ENCODE measurements at places on chromosomes 13 and 19.

GRCh38 chr19:14073261-14073924 lies 807 bp downstream of the MISP3 start:
- H3K36me3 ChIP-seq = no peaks in the 10 kb centered on the region
- peaks cover 12% of the 10 kb centered on the region for H3K27me3 ChIP-seq
- DNase-seq = no peak
- peak overlapping the region; percentile 50 for H3K4me3 ChIP-seq
- peaks cover 33% of the 10 kb centered on the region for H3K4me1 ChIP-seq

- no peak for DNase-seq
- peaks cover 6% of the 10 kb centered on the region for H3K4me1 ChIP-seq
- H3K27ac ChIP-seq = no peak overlapping the region
Observed at GRCh38 chr19:871446-872265, 12.2 kb downstream of the CFD start.

DNA sequence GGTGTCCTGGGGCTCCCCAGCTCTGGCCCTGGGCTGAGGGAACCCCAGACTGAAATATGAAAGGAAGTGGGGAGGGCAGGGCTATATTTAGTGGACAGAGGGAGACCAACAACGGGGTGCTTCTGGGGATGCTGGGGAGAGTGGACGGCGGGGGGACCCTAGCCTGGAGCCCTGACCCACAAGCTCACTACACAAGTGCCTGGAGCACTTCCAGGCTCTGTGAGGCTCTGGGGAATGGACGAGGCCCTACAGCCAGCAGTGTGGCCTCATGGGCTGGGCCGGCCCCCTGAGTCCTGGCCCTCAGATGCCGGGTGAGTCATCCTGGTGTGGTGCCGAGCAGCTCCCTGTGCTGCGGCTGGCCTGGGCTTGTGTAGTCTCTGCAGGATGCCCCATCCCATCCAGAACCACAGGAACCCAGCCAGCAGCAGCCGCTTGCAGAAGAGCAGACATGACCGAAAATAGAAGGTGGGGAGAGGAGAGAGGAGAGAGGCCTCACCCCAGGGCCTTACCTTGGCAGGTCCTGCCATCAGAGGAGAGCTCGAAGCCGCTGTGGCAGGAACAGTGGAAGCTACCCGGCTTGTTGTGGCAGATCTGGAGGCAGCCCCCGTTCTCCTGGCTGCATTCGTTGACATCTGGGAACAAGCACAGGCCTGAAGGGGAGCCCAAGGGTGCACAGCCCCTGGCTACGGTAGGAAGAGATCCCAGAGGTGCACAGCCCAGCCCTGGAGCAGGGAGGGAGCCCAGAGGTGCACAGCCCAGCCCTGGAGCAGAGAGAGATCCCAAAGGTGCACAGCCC lies 26.1 kb downstream of the GAS6 start:
- H3K4me1 ChIP-seq = no peaks in the 10 kb centered on the region
- no peaks in the 10 kb centered on the region for H3K36me3 ChIP-seq
- no peak for DNase-seq
- no peaks in the 10 kb centered on the region for H3K27me3 ChIP-seq

DNA sequence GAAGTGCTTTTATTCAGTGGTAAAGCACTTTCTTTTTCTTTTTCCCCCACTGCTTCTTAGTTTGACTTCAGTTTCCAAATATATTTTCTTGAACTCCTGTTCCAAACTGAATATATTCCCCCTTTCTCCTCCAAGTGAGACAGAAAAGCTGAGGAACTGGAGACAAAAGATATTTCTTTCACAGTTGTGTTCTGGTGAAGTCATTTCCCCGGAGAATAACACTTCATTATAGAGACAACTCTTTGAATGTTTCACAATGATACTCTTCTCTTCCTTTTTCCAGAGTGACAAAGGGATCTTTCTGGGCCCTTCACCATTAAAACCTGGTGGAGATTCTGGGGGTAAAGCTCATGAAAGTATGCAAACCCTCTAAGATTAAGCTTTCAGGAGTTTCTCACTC lies 860.8 kb upstream of the SLITRK5 start:
- H3K4me1 ChIP-seq = no peaks in the 10 kb centered on the region
- no peak for DNase-seq
- H3K27me3 ChIP-seq = no peaks in the 10 kb centered on the region
- H3K4me3 ChIP-seq = no peak overlapping the region

DNA sequence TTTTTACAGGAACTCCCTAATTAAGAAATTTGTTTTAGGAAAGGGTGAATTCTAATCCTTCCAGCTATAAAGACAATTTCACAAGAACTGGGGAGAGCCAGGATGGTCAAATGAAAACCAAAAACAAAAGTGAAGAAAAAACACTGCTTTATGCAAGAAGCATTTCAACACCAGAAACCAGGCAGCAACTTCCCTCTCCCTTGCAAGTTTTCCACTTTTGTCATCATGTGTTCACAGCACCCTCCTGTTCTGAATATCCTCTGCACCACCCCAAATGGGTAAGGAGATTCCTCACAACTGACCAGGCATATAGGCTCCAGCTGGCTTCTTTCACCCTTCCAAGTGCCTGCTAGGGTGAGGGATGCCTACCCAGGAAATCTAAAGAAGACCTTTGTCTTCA lies 328.1 kb downstream of the TBC1D4 start:
- H3K4me1 ChIP-seq = no peaks in the 10 kb centered on the region
- H3K36me3 ChIP-seq = no peaks in the 10 kb centered on the region
- DNase-seq = no peak

- H3K36me3 ChIP-seq = no peaks in the 10 kb centered on the region
- peaks cover 4% of the 10 kb centered on the region for H3K4me1 ChIP-seq
- no peaks in the 10 kb centered on the region for H3K27me3 ChIP-seq
- no peak for DNase-seq
- no peak overlapping the region for H3K4me3 ChIP-seq
Observed at GRCh38 chr13:46662690-46663089, 109.7 kb downstream of the LRCH1 start.

GRCh38 chr13:105763851-105764250 lies 771.6 kb downstream of the EFNB2 start:
- DNase-seq = no peak
- H3K4me1 ChIP-seq = no peaks in the 10 kb centered on the region
- no peak overlapping the region for H3K27ac ChIP-seq
- H3K27me3 ChIP-seq = no peaks in the 10 kb centered on the region
- no peak overlapping the region for H3K4me3 ChIP-seq

GRCh38 chr13:96002322-96003131 lies 50.7 kb downstream of the UGGT2 start:
- no peaks in the 10 kb centered on the region for H3K36me3 ChIP-seq
- no peak overlapping the region for H3K27ac ChIP-seq
- H3K4me1 ChIP-seq = no peaks in the 10 kb centered on the region

DNA sequence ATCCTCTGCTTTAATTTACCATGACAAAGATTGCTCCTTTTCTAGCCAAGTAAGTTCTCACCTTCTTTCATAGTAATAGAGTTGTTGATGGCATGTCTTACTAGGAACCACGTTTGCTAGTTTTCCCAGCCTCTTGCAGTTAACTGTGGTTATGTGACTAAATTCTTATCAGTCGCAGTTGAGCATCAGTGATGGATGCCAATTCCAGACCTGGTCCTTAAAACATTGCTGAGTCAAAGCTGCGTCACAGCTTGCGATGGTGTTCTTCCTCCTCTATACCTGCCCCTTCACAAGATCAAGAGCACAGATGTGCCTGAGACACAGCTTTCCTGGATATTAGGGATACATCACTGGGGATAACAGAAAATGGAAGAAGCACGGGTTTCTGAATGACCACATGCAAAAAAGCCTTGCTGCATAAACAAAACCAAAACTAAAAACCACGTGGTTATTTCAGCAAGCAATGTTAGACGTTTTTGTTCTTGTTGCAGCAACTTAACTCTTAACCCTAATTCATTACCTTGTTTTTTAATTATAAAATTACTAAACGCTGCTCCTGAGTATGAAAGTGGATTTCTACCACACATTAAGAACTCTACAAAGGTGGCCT lies 97.6 kb upstream of the DACH1 start:
- H3K4me1 ChIP-seq = no peaks in the 10 kb centered on the region
- no peaks in the 10 kb centered on the region for H3K36me3 ChIP-seq
- H3K4me3 ChIP-seq = no peak overlapping the region
- no peak overlapping the region for H3K27ac ChIP-seq
- no peak for DNase-seq

GRCh38 chr19:47776568-47776967 lies 1.9 kb upstream of the SELENOW start:
- no peak overlapping the region for H3K4me3 ChIP-seq
- DNase-seq = no peak
- peaks cover 9% of the 10 kb centered on the region for H3K36me3 ChIP-seq
- H3K27ac ChIP-seq = peak overlapping the region; percentile 11
- peaks cover 11% of the 10 kb centered on the region for H3K4me1 ChIP-seq

DNA sequence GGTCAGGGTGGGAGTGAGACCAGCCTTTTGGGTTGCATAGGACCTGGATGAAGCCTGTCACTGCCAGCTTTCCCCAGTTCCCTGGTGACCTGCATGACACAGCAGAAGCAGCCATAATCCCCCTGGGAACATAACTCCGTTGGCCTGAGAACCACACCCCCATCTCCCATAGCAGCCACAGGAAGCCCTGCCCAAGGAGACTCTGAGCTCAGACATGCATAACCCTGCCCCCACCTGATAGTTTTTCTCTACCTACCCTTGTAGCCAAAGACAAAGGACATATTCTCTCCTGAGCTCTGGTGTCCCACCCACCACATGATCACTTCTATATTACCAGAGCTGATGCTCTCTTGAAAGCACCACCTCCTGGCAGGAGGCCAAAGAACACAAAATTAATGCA lies 413.5 kb upstream of the HTR2A start:
- DNase-seq = no peak
- H3K4me3 ChIP-seq = no peak overlapping the region
- no peaks in the 10 kb centered on the region for H3K4me1 ChIP-seq

- peaks cover 5% of the 10 kb centered on the region for H3K36me3 ChIP-seq
- H3K4me1 ChIP-seq = no peaks in the 10 kb centered on the region
- no peak for DNase-seq
- no peak overlapping the region for H3K4me3 ChIP-seq
Observed at GRCh38 chr19:42333018-42333417, 7.6 kb downstream of the MEGF8 start.

DNA sequence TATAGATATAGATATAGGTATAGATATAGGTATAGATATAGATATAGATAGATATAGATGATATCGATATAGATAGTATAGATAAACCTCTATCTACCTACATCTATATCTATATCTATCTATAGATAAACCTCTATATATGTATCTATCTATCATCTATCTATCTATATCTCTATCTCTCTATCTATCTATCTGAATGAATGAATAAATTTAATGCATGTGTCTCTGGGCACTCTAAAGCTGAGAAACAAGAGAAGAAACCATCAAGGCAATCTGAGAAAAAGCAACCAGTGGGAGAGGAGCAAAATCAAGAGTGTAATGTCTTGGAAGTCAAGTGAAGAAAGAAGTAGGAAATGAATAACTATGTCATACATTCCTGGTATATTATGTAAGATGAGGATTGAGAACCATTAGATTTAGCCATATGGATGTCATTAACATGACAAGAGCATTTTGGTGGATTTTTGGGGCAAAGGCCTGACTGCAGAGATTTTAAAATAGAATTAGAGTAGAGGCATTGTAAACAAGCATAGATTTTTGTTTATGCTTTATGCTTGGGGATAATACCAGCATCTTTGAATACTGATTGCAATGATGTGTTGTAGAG lies 1262.7 kb upstream of the MIR17HG start:
- H3K27ac ChIP-seq = no peak overlapping the region
- H3K36me3 ChIP-seq = no peaks in the 10 kb centered on the region
- H3K4me1 ChIP-seq = no peaks in the 10 kb centered on the region
- no peaks in the 10 kb centered on the region for H3K27me3 ChIP-seq

DNA sequence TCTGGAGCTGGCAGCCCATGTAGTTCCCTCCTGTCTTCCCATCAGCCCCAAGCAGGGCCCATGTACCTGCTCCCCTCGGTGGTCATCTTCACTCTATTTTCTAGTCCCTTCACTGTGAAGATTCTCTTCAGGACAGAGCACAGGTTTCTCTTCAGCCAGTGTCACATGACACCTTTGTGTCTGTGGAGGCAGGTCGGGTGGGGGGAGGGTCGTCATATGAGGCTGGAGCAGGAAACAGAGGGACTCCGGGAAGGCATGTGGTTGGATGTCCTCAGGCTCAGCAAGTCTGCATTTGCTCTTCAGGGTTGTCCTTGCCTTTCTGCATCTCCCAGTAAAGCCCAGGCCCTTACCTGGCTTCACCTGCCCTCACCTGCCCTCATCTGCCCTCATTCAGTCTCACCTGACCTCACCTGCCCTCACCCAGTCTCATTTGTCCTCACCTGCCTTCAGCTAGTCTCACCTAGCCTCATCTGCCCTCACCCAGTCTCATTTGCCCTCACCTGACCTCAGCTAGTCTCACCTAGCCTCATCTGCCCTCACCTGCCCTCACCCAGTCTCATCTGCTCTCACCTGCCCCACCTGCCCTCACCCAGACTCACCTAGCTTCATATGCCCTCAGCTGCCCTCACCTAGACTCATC lies 120.3 kb downstream of the ZDHHC20 start:
- no peaks in the 10 kb centered on the region for H3K36me3 ChIP-seq
- H3K4me1 ChIP-seq = peaks cover 6% of the 10 kb centered on the region
- no peaks in the 10 kb centered on the region for H3K27me3 ChIP-seq
- no peak for DNase-seq
- no peak overlapping the region for H3K27ac ChIP-seq

- no peaks in the 10 kb centered on the region for H3K36me3 ChIP-seq
- no peaks in the 10 kb centered on the region for H3K27me3 ChIP-seq
- H3K4me3 ChIP-seq = no peak overlapping the region
- no peaks in the 10 kb centered on the region for H3K4me1 ChIP-seq
- no peak for DNase-seq
Observed at GRCh38 chr13:45788011-45788410, 63.5 kb downstream of the SIAH3 start.

- H3K4me1 ChIP-seq = no peaks in the 10 kb centered on the region
- no peak for DNase-seq
- no peak overlapping the region for H3K4me3 ChIP-seq
- H3K27me3 ChIP-seq = no peaks in the 10 kb centered on the region
- no peaks in the 10 kb centered on the region for H3K36me3 ChIP-seq
Observed at GRCh38 chr19:28737021-28737895, 475.7 kb downstream of the UQCRFS1 start.

GRCh38 chr13:99008577-99008976 lies 30.7 kb upstream of the DOCK9 start:
- no peaks in the 10 kb centered on the region for H3K27me3 ChIP-seq
- no peaks in the 10 kb centered on the region for H3K36me3 ChIP-seq
- H3K4me1 ChIP-seq = peaks cover 5% of the 10 kb centered on the region
- no peak for DNase-seq
- no peak overlapping the region for H3K27ac ChIP-seq

DNA sequence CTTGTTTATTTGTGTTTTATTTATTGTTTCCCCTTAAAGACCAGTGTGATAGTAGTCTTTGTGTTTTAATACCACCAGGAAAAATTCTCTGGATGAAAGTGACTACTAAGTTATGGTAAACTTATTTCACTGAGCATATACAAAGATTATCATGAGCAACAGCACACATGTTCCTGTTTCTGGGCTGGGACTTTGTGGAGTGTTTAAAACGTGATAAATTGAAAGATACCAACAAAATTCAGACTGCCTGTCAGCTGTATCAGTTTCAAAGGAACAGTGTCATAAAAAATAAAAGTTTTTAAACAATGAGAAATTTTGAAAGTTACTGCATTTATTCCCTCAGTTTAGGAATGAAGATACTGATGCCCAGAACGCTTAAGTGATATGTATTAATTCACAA lies 259.4 kb downstream of the DACH1 start:
- H3K4me1 ChIP-seq = no peaks in the 10 kb centered on the region
- H3K27me3 ChIP-seq = no peaks in the 10 kb centered on the region
- no peaks in the 10 kb centered on the region for H3K36me3 ChIP-seq

Measured in thymus (tissue), 14 donors.